Aorta (tissue), 5 donors: ENCODE measurements at places on chromosomes 1 and 21. TPM values are rescaled to one million over a fixed set of nuclear protein-coding genes. Genes with fewer than 3 reads are reported as not detected.
A peak's percentile ranks its signal among the peaks of the same experiment; 100 is the strongest.

DNA sequence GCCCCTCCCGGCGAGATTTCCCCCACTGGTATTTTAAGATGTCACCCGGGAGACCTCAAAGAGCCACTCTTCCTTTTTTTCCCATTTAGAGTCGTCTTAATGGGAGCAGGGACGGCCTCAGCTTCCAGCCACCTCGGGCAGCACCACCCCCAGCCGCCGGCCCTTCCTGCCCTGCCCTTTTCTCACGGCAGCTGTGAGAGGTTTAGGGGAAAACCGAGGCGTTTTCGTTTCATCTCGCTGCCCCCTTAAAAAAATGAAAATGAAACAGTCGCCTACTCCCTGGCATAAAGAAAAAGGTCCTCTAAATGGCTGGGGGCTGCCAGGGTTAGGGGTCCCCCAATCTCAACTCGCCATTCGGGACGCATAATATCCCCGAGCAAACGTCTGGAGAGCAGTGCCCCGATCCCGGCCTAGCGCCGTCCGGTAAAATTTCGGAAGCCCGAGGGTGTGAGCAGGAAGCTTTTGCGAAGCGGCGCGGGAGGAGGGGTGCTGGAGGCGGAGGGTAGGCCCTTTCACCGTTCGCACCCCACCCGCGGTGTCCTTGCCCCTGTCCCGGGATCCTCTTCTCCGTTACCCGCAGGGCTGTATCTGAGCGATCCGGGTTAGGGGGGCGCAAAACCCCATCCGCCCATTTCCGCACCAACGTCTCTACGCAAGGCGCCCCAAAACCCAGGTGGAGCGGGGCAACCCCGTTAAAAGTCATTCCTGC lies 1.2 kb downstream of the RUNX3 start:
- H3K27me3 ChIP-seq = no peaks in the 10 kb centered on the region
- H3K4me1 ChIP-seq = no peaks in the 10 kb centered on the region
- no peak overlapping the region for H3K4me3 ChIP-seq
- H3K27ac ChIP-seq = no peak overlapping the region
- DNase-seq = peak; percentile 74

The LHX8 gene
- total RNA-seq = not detected

The LRP8 gene
- total RNA-seq = 8.1 TPM

DNA sequence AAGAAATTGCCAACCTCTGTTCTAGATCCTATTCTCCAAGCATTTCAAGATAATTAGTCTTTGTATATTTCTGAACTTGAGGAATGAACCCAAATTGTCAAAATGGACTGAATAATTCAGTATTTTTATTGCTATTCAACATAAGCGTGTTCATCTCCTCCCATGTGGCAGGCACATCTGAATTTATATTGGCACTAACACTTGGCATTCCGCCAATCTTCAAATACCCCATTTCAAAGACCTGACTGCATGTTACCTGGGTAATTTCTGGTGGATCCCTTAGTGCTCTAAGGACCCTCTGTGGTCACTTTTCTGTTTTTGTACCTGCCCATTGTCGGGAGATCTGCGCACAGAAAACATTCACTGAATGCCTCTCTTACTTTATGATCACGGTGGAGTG lies 66.6 kb downstream of the BACE2 start:
- no peaks in the 10 kb centered on the region for H3K4me1 ChIP-seq
- H3K27ac ChIP-seq = no peak overlapping the region
- no peaks in the 10 kb centered on the region for H3K27me3 ChIP-seq
- no peak for DNase-seq

GRCh38 chr1:228284148-228284495 lies 76.3 kb downstream of the OBSCN start:
- no peaks in the 10 kb centered on the region for H3K36me3 ChIP-seq
- no peak overlapping the region for H3K4me3 ChIP-seq
- no peak overlapping the region for H3K27ac ChIP-seq
- no peaks in the 10 kb centered on the region for H3K27me3 ChIP-seq
- H3K4me1 ChIP-seq = no peaks in the 10 kb centered on the region

The TAF13 gene
- 40.7 TPM for total RNA-seq

- no peaks in the 10 kb centered on the region for H3K27me3 ChIP-seq
- H3K4me1 ChIP-seq = no peaks in the 10 kb centered on the region
- no peak overlapping the region for H3K4me3 ChIP-seq
- no peaks in the 10 kb centered on the region for H3K36me3 ChIP-seq
Observed at GRCh38 chr1:147336291-147336690, 93.8 kb downstream of the CHD1L start.

GRCh38 chr1:101408212-101409042 lies 171.6 kb downstream of the S1PR1 start:
- H3K4me3 ChIP-seq = no peak overlapping the region
- no peaks in the 10 kb centered on the region for H3K4me1 ChIP-seq
- H3K27ac ChIP-seq = no peak overlapping the region

The OPTC gene
- not detected for total RNA-seq

DNA sequence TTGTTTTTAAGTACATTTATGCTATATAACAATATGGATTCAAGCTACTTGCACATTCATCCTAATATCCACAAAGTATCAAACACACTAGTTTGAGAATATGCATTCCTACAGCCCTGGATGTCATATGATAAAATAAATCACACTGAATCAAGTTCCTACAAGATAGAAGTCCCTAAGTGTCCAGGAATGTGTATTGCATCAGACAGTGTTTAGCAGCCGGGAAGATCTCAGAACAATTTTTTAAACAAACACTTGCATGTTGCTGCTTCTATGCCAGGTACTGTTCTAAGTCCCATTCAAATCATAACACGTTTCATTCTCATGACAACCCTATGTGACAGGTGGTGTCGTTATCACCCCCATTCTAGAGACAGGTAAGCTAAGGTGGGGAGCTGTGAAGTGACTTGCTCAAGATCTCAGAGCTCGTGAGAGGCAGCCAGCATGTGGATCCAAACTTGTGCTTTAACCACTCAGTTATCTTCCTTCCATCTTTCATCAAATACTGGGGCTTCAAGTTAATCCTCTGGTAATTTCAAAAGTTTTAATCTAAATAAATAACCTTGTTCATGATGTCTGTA lies 68.3 kb upstream of the KIF26B start:
- no peak overlapping the region for H3K4me3 ChIP-seq
- no peak for DNase-seq
- H3K4me1 ChIP-seq = no peaks in the 10 kb centered on the region
